ENCODE measurements at places on chromosomes 2 and 18.

DNA sequence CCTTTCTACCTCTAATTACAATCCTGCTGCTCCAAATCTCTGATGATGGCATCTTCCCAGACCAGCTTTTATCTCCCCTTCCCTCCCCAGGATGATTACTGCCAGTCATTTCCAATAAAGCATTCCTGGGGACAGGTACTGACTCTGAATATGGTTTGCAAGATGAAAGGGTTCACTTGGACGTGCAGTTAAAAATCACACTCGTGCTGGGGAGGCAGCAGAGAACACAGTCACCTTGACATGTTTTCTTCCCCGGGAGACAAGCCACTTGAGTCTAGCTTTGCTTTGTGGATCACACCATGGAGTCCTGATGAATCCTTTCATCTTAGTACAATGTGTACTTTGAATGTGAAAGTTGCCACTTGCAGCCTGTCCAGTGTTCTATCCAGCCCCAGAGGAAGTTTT lies 175.0 kb downstream of the ALPK2 start:
- no peak for DNase-seq

DNA sequence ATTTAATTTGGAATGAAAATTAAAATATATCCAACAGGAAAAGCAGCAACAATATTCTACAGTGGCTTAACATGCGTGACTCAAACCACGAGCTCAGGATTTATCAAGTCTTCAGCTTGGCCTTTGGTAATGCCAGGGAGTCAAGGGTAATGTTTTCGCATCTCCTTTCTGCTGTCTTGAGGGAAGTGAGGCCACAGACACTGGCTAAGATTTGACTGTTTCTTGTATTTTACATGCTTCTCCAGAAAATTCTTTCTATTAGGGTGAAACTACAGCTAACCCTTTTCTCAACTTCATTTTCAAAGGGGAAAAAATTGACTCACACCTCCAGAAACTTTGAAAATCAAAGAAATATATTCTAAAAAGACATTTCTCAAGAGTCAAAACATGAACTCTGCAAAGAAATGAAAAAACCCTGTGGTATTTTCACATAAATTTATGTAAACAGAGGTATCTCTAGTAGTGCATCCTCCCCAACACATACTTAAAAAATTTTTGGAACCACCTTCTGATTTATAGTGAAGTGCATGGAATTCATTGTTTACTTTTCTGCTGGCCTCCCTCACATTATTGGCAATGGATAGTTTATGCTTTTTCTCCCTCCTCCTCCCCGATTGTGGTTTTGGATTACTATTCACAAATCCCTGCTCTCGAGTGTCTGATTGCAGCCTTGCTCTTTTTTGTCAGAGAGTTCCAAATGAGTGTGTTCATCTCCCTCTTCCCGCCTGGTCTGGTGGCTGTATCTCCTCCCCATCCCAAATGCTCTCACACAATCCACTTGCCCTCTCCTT lies 48.7 kb downstream of the DPP4 start:
- no peak for DNase-seq

DNA sequence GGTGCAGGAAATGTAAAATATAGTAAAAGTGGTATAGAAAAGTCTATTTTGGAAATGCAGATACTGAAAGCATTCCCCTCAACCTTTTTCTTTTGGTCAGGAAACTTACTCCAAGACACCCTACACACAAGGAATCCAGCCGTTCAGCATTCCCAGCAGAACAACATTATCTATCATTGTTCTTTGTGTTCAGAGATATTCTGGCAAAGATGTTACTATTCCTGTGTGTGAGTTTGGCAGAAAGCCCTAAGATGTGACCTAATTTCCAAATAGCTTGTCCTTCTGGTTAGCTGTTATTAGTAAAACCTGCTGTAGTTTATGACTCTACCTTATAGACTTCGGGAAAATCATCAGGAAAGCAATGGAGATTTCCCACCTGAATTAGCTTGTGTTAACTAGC lies 78.1 kb upstream of the PELI1 start:
- DNase-seq = no peak

GRCh38 chr2:165787334-165787733 lies 6.7 kb downstream of the GALNT3 start:
- no peak for DNase-seq

DNA sequence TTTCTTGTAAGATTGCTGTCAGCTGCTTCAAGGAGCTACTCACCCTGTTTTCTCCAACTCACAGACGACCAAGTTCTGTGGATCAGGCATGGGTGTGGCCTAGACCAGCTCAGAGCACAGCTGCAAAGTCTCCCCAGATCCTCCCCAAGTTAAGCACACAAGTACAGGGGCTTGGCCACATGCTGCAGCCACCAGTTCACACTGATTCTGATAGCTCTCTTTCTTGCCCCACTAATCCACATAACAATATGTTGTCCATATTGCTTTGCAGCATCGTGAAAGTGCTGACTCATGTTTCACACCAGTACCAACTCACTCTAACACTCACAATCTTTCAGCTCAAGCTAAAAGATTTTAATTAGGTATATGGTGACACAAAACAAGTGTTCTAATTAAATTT lies 437.0 kb downstream of the PARD3B start:
- DNase-seq = no peak

- DNase-seq = no peak
Observed at GRCh38 chr18:68714366-68714711, 569 bp downstream of the TMX3 start.
